Activated CD4-positive, alpha-beta T cell treated with anti-CD3 and anti-CD28 coated beads, Interleukin-10, Interleukin-2, amounts not matched to agents 100 ng/mL and 50 ng/mL, durations not matched to agents 16 hours and 8 hours (primary cell): ENCODE measurements at places on chromosomes 16 and 17.

GRCh38 chr17:75350706-75351105, 54.8 kb downstream of the GRB2 start:
- DNase-seq, result no peak

DNA sequence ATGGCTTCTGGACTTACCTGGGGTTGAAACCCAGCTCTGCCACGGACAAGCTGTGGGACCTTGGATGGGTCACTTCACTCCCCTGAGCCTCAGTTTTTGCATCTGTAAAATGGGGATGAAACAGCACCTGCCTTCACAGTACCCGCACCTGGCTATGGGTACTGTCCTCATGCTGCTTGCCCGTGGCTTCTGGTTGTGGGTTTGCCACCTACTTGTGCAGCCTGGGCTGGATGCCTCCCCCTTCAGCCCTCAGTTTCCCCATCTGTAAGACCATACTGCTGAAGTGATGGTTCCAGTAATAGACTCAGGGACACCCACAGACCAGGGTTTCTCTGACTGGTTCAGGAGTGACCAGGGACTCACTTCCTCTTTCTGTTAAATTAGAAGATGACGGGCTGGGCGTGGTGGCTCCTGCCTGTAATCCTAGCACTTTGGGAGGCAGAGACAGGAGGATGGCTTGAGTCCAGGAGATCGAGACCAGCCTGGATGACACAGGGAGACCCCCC, 9.4 kb downstream of the GLIS2 start:
- DNase-seq, result no peak

GRCh38 chr16:74372369-74372768, 3.7 kb upstream of the NPIPB15 start:
- DNase-seq, result no peak

DNA sequence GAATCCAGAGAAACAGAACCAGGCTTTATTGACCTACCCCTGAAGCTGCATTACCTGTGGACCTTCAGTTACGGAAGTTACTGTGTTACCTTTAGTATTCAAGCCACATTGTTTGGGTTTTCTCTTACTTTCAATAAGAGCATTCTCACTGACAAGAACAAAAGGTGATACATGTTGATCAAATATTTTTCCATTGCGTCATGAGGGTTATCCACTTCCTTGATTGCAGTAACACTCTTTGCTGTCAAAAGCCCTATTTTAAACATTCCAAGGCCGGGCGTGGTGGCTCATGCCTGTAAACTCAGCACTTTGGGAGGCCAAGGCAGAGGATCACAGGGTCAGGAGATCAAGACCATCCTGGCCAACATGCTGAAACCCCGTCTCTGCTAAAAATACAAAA, 28.6 kb upstream of the PAFAH1B1 start:
- no peak for DNase-seq

- DNase-seq, result no peak
Observed at GRCh38 chr17:65538675-65539529, 22.5 kb downstream of the AXIN2 start.
